ENCODE measurements at places on chromosomes 16 and 17.
A peak's percentile ranks its signal among the peaks of the same experiment; 100 is the strongest.

GRCh38 chr17:50189550-50190292 is 11.7 kb downstream of the COL1A1 start:
- DNase-seq = no peak

- no peak for DNase-seq
Measured at GRCh38 chr17:83109793-83110645, 30.6 kb downstream of the METRNL start.

- DNase-seq = no peak
Measured at GRCh38 chr16:12703935-12704334, 99.8 kb downstream of the CPPED1 start.

DNA sequence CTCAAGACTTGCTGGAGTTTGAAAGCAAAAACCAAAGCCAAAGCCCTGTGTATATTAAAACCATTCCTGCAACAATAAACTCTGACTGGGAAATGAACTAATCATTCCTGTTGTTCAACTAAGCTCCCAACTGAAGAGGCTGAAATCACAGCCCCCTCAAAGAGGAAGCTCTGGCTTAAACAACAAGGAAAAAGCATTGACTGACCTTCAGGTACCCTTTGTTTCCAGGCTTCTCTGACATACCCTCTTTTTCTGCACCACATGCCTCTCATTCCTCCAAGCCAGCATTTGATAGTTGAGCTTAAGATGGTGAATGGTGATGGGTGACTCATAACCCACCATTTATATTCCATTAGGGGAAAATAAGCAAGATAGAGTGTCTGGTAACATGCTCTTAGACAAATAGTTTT is 470.9 kb upstream of the SOX9 start:
- no peak for DNase-seq

DNA sequence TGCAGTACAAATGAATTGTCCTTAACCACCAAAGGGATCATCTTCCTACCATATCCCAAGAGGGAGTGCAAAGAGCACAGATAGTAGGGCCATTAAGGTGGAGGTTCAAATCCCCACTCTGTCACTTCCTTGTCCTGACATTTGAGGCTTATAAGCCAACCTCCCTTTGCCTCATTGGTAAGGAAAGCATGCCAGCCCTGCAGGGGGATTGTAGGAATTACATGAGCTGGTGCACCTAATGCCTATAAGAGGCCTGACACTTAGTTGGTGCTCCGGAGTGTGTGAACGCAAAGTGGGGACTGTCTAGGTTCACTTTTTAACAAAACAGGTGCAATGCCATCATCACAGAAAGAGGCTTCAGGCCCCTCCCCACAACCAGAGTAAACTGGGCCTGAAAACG is 374.4 kb downstream of the SNX29 start:
- DNase-seq = no peak

- DNase-seq = no peak
Measured at GRCh38 chr16:14505846-14506245, 124.2 kb downstream of the PARN start.

DNA sequence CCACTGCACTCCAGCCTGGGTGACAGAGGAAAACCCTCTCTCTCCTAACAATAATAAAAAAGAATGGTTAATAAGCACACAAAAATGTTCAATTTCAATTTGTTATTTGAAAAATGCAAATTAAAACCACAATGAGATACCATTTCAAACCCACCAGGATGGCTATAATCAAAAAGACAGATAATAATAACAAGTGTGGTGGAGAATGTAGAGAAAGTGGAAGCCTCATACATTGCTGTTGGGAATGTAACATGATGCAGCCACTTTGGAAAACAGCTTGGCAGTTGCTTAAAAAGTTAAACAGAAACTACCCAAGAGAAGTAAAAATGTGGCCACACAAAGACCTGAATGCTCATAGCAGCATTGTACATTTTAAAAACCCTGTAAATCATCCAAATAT is 51.8 kb upstream of the MAP3K14 start:
- no peak for DNase-seq

DNA sequence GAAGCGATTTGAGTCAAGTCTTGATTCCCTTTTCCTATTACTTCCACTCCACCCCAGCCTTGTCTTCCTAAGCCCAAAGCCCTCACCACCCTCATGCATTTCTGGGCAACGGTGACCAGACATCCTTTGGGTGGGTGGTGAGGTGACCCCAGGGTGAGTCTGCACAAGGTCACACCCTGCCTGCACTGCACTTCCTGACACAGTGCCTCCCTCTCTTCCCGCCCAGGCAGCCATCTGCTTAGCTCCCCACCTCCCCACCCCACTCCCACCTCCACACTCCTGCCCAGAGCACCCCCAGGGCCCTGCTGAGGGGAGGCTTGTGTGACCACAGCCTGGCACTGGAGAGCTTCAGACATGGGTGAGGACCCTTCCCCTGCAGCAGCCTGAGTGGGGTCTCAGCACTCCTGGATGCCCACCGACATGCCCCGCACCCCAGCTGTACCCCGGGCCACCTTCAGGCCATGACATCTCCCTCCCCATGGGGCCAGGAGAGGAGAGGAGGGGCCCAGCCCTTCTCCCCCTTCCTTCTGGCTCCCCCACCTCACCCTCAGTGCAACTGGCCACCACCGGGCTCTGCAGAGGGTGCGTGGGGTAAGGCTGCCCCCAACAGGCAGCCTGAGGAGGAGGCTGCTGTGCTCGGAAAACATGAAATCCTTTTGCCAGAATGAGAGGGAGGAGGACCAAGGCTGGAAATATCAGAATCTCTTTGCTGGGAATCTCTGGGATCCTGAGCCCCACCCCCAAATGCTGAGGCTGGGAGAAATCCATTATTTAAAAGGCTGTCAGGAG is 68.6 kb downstream of the CCT6B start:
- peak; percentile 10 for DNase-seq

DNA sequence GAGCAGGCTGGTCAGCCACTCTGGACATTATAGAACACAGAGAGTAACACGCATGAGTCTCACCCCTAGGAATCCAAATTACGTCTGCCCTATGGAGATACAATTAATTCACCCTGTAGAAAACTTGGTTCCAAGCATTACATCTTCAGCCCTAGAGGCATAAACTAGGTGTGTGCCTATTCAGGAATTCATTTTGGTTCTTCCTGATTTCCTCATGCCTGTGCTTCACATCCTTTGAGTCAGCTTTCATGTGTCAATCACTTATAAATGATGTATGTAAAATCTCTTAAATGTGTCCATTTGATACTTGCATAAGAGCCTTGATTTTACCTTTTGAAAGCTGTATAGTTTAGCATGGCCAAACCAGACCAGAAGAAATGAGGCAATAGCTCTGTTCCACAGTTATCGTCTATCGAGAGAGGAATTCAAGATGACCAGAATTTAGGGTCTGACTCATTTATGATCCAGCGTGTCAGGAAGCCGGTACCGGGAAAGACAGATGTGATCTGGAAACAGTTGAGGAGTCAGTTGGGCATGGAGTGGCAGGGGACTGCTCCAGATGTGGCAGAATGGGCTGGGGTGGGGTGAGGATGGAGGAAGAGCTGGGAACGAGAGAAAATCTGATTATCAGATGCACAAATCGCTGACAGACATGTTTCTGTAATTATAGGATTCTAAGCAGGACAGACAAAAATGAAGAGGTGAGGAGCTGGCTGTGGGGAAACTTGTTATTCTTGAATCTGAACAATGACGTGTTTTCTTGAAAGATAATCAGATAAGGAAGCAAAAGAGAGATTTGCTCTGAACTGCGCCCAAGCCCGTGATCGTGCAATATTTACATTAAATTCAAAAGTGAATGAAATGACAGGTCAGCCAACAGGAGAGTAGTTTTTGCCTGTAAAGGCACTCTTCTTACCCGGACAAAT is 76.7 kb downstream of the C16orf95 start:
- no peak for DNase-seq

DNA sequence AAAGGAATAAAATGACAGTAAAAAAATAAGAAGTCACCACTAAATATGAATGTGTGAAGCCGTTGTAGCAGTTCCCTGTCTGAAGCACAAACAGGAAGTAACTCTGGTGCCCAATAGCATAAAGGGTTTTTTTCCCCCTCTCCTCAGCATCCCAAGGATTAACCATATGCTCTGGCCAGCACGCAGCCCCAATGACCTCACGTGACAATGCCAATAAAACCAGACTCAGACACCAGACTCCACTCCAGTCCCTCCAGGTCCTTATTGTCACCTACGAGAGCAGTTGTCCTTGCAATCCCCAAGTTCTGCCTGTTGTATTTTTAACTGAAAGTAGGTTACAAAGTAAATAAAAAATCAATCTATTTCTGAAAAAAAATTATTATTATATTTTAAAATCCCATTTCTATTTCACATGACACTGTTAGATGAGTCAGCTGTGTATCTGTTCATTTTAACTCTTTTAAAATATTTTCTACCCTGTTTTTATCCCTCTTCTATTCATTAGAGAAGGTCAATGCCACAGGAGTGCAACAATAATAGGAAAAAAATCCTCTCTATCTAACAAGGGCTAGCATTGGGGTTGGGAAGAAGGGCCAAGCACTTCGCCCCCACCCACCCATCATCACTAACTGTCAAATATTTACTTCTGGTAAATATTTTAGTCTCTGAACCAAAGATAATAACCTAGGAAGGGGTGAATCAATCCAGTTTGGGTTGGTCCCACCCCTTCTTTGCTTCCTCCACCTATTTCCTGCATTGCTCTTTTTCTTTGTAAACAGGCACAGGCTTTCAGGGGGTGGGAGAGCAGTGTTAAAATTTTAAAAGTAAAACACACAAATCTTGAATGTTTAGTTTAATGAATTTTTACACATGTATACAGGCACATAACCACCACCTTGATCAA is 6.6 kb downstream of the PRAC1 start:
- DNase-seq = no peak

DNA sequence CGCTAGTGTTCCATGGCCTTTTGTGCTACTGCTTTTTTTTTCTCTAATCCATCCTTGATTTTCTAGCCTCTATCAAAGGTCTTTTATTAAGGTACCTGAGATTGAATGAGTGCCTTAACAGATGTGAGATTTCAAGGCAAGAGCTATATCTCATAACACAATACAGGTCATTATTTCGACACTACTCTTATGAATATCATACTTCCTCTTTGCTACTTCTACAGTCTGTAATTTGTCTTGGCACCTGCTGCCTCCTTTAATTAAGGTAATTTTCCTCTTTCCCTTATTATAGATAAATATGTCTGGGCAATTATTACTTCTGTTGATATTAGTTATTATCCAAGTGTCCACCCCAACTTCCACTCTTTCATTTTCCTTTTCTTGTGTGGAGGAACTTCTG is 5.3 kb downstream of the KRT28 start:
- DNase-seq = no peak

GRCh38 chr17:443109-443508 is 90.5 kb upstream of the RPH3AL start:
- DNase-seq = no peak

- DNase-seq = no peak
Measured at GRCh38 chr17:80295559-80295958, 34.9 kb downstream of the RNF213 start.

GRCh38 chr17:49548051-49548505 is 27.6 kb upstream of the NXPH3 start:
- no peak for DNase-seq

- DNase-seq = no peak
Measured at GRCh38 chr17:72876413-72876812, 216.1 kb downstream of the SLC39A11 start.

DNA sequence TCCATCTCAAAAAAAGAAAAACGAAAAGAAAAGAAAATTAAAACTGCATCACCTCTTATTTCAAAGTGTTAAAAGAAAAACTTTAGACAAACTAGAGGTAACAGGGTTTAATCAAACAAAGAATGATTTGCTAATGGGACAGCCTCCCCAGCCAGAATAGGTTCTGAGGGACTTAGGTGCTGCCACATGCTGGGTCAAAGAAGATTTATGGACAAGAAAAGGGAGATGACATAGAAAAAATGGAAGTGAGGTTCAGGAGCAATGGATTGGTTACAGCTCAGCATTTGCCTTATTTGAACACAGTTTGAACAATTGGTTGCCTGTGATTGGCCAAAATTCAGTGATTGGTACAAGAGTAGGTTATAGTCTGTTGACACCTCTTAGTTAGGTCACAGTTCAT is 21.1 kb downstream of the TMC5 start:
- DNase-seq = no peak

DNA sequence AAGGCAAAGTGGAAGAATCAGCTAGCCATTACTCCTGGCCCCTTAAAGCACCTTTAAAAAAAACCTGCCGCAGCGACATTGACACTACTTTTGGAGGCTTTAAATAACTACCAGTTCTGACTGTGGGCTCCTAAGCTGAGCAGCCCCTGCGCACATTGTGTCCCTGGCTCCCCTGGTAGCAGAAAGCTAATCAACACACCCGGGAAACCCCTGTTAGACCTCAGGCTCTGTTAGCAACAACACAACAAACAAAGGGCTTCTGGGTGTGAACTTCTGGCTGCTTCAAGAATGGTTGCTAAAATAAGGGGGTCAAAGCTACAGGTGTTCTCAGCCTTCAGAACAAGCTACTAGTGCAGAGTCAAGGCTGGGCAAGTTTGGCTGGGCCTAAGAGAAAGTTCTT is 83.6 kb downstream of the TMEM100 start:
- no peak for DNase-seq

GRCh38 chr17:76547183-76547641 is 7.4 kb downstream of the PRCD start:
- peak; percentile 68 for DNase-seq

GRCh38 chr17:73017658-73018057 is 74.8 kb downstream of the SLC39A11 start:
- DNase-seq = no peak

- DNase-seq = no peak
Measured at GRCh38 chr16:8184854-8185253, 405.5 kb downstream of the TMEM114 start.

DNA sequence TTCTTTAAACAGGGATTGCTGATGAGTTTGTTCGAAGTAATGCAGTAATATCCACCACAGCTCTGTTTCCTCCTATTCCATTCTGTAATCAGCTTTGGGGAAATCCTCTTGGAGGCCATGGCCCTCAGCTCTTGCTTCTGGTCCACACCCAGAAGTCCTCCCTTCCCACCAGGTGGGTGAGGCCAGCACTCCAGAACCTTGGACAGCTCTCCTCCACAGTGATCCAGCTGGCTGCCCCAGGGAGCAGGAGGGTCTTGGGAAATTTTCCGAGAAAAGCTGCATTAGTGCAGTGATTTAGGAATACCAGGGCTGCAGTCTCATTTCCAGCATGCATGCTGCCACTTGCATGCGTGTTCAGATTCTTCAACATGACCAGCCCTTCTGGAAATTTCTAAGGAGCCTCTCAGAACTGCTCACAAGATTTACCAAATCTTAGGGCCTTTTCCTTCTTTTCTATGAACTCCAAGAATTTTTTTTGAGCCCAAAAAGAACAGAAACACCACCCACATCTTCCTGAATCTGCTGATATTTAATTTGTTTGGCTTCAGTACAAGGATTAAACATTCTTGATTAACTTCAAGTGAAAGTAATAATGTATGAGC is 4.2 kb downstream of the SMPD3 start:
- peak; percentile 13 for DNase-seq

- no peak for DNase-seq
Measured at GRCh38 chr17:4509923-4510617, 11.4 kb downstream of the SPNS2 start.

- no peak for DNase-seq
Measured at GRCh38 chr16:87133966-87134627, 183.1 kb downstream of the C16orf95 start.

Data from CD4-positive, alpha-beta T cell treated with Interleukin-1 beta for 1 hour (primary cell).